IMR-90 (cell line): ENCODE measurements at places on chromosomes 6 and 20.

- DNase-seq, result no peak
- H3K27ac ChIP-seq, result no peak overlapping the region
- H3K4me3 ChIP-seq, result no peak overlapping the region
- no peaks in the 10 kb centered on the region for H3K4me1 ChIP-seq
These were observed 219.3 kb upstream of the THBS2 start for GRCh38 chr6:169472786-169473416.

- no peak for DNase-seq
- no peak overlapping the region for H3K4me3 ChIP-seq
- H3K36me3 ChIP-seq, result no peaks in the 10 kb centered on the region
- peaks cover 6% of the 10 kb centered on the region for H3K4me1 ChIP-seq
These were observed 30.6 kb downstream of the KCNG1 start for GRCh38 chr20:50992336-50992732.

- H3K27me3 ChIP-seq, result no peaks in the 10 kb centered on the region
- H3K4me3 ChIP-seq, result no peak overlapping the region
- H3K4me1 ChIP-seq, result no peaks in the 10 kb centered on the region
- peak; percentile 52 for DNase-seq
- H3K27ac ChIP-seq, result no peak overlapping the region
- H3K36me3 ChIP-seq, result no peaks in the 10 kb centered on the region
These were observed 48.7 kb upstream of the SRSF6 start for GRCh38 chr20:43408848-43409576.

DNA sequence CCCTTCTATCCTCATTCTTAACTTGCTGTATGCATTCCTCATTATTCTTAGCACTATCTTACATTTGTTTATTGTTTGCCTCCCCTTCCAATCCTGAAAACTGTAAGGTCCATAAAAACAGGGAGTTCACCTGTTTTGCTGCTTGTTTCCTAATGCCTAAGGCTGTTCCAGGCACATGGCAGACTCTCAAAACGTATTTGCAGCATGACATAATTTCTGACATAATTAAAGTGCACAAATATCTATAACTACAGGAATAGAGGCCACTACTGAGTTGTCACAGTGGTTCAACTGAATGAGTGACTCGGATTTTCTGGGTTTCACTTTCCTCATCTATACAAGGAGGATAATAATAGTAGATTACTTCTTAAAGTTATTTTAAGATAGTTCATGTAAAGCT, 83.0 kb downstream of the HFE start:
- no peak for DNase-seq
- peaks cover 1% of the 10 kb centered on the region; the same call in 1 of the 2 replicates for H3K4me1 ChIP-seq
- no peaks in the 10 kb centered on the region for H3K36me3 ChIP-seq
- H3K27me3 ChIP-seq, result no peaks in the 10 kb centered on the region
- no peak overlapping the region for H3K4me3 ChIP-seq
- H3K27ac ChIP-seq, result no peak overlapping the region

GRCh38 chr6:83883240-83883639, 23.8 kb downstream of the CYB5R4 start:
- DNase-seq, result no peak
- H3K4me1 ChIP-seq, result no peaks in the 10 kb centered on the region
- H3K27ac ChIP-seq, result no peak overlapping the region
- no peaks in the 10 kb centered on the region for H3K27me3 ChIP-seq
- no peak overlapping the region for H3K4me3 ChIP-seq
- no peaks in the 10 kb centered on the region for H3K36me3 ChIP-seq

GRCh38 chr20:821046-821730, 12.3 kb upstream of the FAM110A start:
- H3K27ac ChIP-seq, result no peak overlapping the region
- no peaks in the 10 kb centered on the region; the same call in 1 of the 2 replicates for H3K27me3 ChIP-seq
- H3K4me3 ChIP-seq, result no peak overlapping the region
- no peaks in the 10 kb centered on the region for H3K4me1 ChIP-seq
- no peak for DNase-seq
- no peaks in the 10 kb centered on the region for H3K36me3 ChIP-seq
